Sigmoid colon (tissue), 7 donors: ENCODE measurements at places on chromosomes 1 and 21. TPM values are rescaled to one million over a fixed set of nuclear protein-coding genes. Genes with fewer than 3 reads are reported as not detected.

- no peak for DNase-seq
Measured at GRCh38 chr1:65025794-65026193, 59.4 kb upstream of the JAK1 start.

DNA sequence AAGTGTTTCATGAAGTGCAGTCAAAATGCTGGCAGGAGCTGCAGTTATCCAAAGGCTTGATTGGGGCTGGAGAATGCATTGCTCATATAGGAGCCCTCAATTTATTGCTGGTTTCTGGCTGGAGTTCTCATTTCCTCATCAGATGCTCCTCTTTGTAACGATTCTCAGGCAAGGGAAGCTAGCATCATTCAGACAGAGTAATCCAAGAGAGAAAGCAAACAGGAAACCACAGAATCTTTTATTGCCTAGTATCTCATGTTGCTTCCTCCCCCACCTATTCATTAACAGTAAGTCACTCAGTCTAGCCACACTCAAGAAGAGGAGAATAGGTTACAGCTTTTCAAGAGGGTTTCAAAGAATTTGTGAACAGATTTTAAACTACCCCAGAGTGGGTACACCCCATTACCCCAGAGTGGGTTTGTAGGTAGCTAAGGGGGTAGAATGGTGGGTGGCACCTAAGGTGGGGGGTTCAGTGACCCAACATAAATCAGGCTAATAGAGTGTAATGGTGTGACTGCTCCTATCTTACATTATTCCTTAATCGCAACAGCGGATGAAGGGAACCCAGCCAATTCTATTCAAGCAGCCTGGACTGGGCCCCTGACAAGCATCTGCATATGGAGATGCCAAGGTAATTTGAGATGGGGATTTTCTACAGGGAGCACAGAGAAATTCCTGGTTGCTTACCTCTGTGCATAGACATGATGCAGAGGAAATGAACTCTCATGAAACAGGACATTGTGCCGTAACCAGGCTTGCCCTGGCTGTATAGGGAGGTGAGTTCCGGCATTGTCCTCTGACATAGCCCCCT lies 67.1 kb downstream of the KCNJ15 start:
- DNase-seq, result no peak

Gene DAP3
- 157 TPM for total RNA-seq

Gene KRTAP19-8
- not detected for total RNA-seq

Gene LMOD1
- 915 TPM for total RNA-seq

Gene MSTO1
- total RNA-seq, result 14.7 TPM
